ENCODE measurements at places on chromosomes 5 and 9.
A peak's percentile ranks its signal among the peaks of the same experiment; 100 is the strongest.

DNA sequence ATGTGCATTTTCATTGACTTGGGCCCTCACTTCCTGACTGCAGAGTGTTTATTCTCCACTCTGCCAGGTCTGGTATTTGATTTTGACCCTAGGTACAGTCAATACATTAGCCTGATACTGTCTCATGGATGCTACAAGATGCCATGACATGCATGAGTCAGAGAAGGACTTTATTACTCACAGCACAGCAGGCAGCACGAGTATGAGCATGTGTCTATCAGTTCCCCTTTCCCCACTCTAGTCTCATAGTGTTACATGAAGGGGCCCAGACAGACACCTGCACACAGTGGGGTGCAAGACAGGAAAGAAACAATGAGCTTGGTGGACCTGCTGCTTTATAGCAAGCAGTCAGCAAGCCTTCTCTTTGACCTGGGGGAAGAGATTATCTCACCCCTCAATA lies 19.6 kb downstream of the ITGA2 start:
- no peak for DNase-seq

DNA sequence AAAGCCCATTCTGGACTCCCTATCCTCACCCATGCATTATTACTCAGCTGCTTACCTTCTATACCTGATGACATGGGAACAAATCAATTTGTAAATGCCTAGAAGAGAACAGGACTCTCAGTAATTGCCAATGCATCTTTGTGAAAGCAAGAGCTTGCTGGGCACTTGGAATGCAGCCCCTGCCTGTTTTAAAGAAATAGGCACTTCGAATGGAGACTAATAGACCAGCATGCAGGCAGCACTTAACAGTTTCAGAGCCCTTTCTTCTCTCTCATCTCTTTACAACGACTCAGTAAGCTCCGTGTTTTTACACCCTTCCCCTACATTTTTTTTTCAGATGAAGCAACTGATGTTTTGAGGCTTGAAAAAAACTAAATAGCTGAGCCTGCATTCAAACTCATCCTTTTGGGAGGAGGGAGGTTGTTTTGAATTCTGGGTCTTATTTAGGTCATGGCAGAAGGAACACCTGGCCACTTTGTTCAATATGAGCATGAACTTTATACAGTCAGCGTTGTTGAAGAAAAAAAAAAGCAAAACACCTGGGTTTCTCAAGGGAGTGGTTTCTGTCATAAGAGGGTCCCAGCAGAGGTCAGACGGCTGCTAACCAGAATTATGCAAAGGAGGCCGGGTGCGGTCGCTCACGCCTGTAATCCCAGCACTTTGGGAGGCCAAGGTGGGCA lies 34.6 kb upstream of the WHRN start:
- DNase-seq = no peak

GRCh38 chr5:170070556-170071412 lies 34.9 kb upstream of the FOXI1 start:
- DNase-seq = peak; percentile 12

DNA sequence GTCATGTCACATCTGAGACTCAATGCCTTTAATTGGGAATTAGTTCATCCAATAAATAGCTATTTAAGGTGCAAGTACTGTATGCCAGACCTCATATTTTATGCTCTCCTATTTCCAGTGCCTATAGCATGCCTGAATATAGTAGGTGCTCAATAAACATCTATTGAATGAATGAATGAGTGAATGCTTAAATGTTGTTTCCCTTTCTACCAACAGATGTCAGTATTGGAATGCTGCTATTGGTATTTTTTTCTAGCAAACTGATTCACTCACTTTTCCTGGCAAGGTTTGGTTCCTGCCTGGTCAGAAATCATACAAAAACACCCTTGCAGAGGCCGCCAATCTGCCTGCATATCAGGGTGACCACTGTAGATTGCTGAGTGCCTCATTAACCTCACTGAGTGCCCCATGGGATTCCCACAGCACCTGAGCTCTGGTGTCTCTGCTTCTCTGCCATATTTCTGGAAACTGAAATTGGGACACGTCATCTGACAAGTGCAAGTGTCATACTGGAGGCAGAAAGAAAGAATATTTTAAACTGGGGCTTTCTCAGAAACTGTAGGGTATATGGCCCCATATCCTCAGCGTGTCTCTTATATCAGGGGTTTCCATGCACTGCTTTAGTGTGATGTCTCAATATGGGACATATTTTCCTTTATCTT lies 359.7 kb downstream of the TRIM32 start:
- no peak for DNase-seq

GRCh38 chr5:145548097-145548496 lies 287.0 kb downstream of the PRELID2 start:
- DNase-seq = no peak

- no peak for DNase-seq
These were observed 694.6 kb downstream of the DNAH5 start for GRCh38 chr5:13249854-13250253.

- DNase-seq = no peak
These were observed 4.5 kb downstream of the ZNF608 start for GRCh38 chr5:124741711-124742496.

- DNase-seq = no peak
These were observed 45.5 kb downstream of the NDST1 start for GRCh38 chr5:150553402-150553801.

- DNase-seq = no peak
These were observed 20.1 kb upstream of the NSMF start for GRCh38 chr9:137478962-137479861.
